HuH-7.5 (cell line): ENCODE measurements at places on chromosomes 6 and 20.

GRCh38 chr20:32767418-32768198, 5.4 kb downstream of the DNMT3B start:
- DNase-seq = no peak

DNA sequence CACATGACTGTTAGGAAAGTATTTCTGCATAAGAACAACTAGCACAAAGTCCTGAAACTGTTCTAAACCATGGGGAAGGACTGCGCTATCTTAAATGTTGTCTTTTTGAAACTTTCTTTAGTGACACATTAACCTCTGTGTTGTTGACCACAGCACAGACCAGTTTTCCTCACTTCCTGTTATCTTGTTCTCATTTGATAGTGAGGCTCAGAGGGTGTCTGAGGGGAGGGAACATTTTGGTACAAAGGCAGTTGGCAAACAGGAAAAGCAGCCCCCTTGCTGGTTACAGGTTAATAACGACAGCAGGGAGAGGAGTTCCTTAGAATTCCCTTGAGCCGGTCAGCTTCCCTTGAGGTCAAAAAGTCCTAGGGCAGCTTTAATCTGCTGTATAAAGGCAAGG, 143.5 kb upstream of the BMP2 start:
- peak; percentile 29 for DNase-seq

DNA sequence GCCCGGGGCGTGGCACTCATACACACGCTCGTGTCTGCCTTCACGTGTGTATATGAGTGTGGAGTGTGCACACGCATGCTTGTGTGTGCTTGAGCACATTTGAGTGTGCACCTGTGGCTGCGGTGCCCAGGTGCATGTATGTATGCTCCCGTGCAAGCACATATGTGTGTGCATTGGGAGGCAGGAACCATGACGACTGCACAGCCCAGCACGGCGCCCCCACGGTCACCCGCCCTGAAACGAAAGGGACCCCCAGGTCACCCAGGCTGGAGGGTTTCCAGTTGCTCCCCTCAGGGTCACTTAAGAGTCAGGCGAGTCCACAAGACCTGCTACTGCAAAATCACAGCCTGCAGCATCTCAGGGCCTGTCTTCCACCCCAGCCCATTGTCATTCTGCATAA, 94.7 kb downstream of the YTHDF1 start:
- DNase-seq = no peak

GRCh38 chr20:1443085-1443484, 23.6 kb downstream of the NSFL1C start:
- DNase-seq = no peak

DNA sequence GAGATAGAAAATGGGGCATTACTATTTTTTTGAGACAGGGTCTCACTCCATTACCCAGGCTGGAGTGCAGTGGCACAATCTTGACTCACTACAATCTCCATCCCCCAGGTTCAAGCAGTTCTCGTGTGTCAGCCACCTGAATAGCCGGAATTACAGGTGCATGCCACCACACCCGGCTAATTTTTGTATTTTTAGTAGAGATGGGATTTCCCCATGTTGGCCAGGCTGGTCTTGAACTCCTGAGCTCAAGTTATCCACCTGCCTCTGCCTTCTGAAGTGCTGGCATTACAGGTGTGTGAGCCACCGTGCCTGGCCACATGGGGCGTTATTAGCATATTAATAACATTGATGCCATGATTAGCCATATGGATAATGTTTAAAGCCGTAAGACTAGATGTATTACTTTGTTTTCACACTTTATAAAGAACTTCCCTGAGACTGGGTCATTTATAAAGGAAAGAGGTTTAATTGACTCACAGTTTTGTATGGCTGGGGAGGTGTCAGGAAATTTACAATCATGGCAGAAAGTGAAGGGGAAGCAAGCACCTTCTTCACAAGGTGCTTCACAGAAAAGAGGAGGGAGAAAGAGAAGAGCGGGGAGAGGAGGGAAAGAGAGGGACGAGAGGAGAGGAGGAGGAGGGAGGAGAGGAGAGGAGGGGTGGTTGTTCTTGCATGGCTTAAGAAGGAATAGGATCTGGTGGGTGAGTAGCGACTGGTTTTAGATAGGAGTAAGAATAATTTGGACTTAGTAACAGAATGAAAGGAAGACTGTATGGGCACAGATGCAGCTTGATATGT, 51.9 kb downstream of the MYO6 start:
- DNase-seq = no peak

GRCh38 chr20:56829788-56830385, 200.8 kb downstream of the TFAP2C start:
- no peak for DNase-seq

GRCh38 chr6:143262859-143263258, 187.6 kb downstream of the ADAT2 start:
- DNase-seq = no peak

GRCh38 chr6:43992783-43993644, 134.2 kb downstream of the MRPL14 start:
- no peak for DNase-seq

- DNase-seq = no peak
These were observed 107.9 kb upstream of the CLDN20 start for GRCh38 chr6:155155787-155156447.

DNA sequence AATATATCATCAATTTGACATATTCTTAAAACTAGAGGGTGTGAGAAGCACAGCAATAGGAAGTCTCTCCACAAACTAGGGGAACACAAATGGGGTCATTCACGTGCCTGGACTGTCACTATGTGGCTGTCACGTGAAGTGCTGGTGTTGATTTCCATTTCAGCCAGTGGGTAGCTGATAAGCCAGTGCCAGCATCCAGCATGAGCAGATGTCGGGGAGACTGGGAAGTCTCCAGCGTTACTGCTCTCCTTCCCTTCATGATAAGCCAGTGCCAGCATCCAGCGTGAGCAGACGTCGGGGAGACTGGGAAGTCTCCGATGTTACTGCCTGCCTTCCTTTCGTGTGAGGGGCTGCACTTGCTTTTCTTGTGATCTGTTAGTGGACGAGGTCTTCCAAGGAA, 5.6 kb upstream of the SLC17A9 start:
- no peak for DNase-seq

- no peak for DNase-seq
These were observed 48.5 kb downstream of the FYN start for GRCh38 chr6:111824608-111825337.

GRCh38 chr20:1317545-1318255, 11.2 kb downstream of the SDCBP2 start:
- no peak for DNase-seq

DNA sequence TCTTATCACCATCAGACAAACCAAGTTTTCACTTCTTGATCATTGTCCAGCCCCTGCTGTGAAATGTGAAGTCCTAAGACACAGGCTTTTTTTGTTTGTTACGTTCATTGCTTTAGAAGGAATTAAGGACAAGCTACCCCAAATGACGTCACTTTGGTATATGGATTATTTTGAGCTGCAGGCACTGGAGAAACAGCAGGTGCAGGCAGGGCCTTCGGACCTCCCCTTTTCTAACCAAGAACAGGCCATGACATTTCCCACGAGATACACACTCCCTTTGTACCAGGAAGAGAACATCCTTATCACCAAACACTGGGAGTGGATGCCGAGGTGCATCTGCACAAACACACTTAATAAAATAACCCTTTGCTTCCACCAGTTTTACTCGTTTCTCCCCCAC, 418.0 kb upstream of the SULF2 start:
- DNase-seq = no peak

DNA sequence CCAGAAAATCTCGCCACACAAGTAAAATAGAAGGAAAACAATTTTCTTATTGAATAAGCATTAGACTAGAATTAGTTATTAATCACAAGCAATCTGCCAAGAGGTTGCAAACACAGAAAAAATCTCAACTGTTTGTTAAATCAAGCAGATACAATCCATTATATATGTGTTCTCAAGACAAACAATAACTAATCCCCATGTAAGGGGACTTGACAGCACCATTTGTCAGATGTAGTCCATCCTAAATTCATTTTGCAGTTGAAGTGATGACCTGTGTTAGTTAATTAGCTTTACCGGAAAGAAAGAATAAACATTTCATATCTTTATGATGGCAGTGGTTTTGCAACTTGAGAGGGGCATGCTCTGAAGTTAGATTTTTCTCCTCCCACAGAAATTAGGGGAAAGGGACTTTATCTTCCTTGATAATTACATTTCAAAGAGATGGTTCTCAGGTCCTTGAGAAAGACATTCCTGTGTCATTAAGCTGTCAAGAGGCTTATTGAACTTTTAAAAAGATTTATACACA, 1588.0 kb downstream of the GRIK2 start:
- DNase-seq = no peak

DNA sequence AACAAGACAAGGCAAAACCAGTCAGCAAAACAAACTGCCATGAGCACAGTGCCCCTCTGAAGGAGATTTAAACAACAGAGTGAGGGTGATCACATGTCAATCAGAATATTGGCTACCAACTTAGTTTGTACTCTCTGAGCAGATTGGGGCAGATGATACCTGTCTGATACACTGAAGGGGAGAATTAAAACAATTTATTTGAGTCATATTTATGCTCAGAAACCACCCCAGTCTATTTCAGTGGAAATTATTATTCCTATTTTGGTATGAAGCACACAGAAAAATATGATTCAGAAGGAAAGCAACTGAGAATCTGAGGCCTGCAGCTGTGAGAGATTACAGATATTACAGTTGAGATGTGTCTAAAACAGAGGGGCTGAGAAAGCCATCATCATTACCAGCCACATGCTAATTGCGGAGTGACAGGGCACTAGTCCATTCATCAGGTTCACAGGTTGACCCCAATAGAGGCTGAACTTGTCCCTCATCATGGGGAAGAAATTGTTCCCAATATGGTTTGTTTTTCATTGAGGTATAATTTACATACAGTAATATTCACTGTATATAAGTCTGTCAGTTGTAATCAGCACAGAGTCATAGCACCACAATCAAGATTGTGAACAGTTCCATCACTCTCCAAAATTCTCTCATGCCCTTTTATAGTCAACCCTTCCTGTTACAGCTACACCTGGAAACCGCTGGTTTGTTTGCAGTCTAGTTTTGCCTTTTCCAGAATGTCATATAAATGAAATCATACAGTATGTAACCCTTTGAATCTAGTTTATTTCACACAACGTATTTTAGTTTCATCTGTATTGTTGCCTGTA, 134.5 kb downstream of the AKAP7 start:
- DNase-seq = no peak

GRCh38 chr20:6384380-6384779, 261.6 kb upstream of the FERMT1 start:
- DNase-seq = no peak

GRCh38 chr20:53321596-53321995, 272.0 kb downstream of the ZNF217 start:
- no peak for DNase-seq

DNA sequence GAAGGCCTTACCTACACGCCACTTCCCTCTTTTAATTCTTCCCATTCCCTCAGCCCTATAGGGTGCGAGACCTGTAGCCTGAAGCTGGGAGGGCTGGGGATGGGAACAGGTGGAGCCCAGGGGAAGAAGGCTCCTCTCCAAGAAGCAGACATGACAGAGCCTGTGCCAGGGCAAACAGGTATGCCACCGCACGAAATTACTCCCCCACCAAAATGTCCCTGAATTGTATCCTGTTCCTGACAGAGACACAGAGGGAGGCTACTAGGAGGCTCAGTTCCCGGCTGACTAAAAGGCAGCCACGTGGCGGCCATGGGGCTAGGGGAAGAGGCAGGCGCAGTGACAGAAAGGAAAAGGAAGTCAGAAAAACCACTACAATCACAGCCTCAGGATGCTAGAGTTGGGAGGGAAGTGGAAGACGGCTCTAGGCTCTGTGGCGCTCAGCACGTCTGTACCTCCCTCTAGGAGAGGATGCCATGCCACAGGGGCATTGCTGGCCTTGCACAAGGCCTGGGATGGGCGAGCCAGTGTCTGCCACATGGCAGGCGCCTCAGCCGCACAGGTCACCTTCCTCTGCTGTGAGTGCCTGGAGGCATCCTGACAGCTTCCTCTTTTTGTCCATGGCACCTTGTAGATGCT, 27.7 kb downstream of the TFEB start:
- DNase-seq = no peak

GRCh38 chr6:160737934-160738333, 35.9 kb downstream of the PLG start:
- DNase-seq = no peak

DNA sequence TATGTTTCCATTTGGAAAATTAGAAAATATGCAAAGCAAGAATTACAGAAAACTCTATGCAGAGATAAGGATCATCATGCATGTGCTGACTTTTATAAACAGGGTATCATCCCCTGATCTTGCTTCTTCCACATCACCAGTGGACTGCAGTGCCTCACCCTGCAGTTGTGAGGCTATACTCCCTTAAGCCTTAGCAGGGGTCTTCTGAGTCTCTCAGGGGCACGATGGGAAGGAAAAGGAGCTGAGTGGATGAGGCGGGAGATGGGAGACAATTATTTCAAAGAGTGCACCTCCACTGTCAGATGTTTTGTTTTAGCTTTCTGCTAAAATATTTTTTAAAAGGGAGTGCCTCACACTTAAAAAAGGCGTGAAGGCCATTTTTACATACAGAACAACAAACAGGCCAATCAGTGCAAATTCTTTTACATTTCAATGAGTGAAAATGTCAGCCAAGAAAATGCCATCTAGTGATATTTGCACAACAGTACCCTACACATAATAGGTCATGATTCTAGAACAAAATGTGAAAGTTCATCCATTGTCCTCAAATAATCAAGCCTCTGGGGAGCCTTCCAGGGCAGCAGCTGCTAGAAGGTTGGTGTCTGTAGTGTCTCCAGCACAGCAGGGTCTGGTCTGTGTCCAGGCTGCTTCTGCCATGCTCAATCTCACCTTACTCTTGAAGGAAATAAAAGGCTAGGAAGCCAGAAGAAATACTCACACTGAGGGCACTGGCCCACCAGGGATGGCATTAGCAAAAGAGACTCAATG, 13.2 kb upstream of the SERPINB9 start:
- DNase-seq = no peak

DNA sequence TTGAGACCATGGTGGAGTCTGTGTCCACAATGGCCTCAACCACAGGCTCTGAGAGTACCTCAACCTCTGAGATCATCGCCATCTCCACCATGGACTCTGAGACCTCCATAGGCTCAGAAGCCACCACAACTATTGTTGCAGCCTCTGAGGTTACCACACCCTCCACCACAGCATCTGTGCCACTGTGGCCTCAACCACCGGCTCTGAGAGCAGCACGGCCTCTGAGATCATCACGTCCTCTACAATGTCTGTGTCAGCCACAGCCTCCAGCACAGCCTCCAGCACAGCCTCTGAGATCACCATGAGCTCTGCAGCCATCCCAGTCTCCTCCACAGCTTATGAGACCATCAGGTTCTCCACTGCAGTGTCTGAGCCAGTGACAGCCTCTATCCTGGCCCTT, 19.4 kb upstream of the MUC21 start:
- DNase-seq = no peak
